ENCODE measurements at places on chromosomes 1 and 21. TPM values are rescaled to one million over a fixed set of nuclear protein-coding genes. Genes with fewer than 3 reads are reported as not detected.

APH1A gene
- 56.2 TPM for total RNA-seq

KANK4 gene
- 2.9 TPM for total RNA-seq

S100A7A gene
- total RNA-seq = not detected

TSPEAR gene
- 0.09 TPM for total RNA-seq

ELAPOR1 gene
- total RNA-seq = 6.4 TPM

RIMKLA gene
- 10.3 TPM for total RNA-seq

F5 gene
- 0.18 TPM for total RNA-seq

TMEM39B gene
- 8.2 TPM for total RNA-seq

KMO gene
- not detected for total RNA-seq

HES2 gene
- 0.18 TPM for total RNA-seq

All from cerebellum (tissue), 4 donors.